ENCODE measurements at places on chromosomes 2 and 18.

DNA sequence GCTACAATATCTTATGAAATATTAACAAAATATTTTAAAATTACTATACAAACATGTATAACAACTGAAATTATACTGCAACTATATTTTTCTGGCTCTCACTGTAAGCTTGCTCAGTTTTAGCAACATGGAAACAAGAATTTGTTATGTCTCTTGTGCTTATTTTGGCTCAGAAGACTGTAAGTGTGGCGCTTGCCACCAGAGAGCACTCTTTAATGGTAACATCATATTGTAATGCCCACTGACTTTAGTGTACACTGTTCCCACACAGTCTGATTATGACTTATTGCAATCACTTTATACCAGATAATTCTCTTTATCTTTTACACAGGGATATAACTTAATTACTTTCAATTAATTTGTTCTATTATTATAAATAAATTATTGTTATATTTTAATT, 1500.6 kb upstream of the TMEFF2 start:
- DNase-seq = no peak

- no peak for DNase-seq
Observed at GRCh38 chr2:3334392-3335345, 42.9 kb downstream of the EIPR1 start.

DNA sequence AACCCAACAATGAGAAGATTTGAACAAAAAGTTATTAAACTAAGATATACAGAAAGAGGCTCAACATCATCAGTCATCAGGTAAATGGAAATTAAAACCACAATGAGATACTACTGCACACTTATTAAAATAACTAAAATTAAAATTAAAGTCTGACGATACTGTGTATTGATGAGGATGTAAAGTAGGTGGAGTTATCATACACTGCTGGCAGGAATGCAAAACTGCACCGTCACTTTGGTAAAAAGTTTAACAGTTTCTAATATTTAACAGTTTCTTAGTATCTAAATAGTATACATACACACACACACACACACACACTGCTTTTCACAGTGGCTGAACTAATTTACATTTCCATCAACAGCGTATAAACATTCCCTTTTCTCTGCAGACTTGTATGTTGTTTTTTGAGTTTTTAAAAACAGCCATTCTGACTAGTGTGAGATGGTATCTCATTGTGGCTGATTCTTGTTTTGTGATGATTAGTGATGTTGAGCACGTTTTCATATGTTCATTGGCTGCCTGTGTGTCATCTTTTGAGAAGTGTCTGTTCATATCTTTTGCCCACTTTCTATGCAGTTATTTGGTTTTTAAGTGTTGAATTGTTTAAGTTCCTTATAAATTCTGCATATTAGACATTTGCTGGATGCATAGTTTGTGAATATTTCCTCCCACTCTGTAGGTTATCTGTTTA, 726.9 kb upstream of the CHAC2 start:
- no peak for DNase-seq

DNA sequence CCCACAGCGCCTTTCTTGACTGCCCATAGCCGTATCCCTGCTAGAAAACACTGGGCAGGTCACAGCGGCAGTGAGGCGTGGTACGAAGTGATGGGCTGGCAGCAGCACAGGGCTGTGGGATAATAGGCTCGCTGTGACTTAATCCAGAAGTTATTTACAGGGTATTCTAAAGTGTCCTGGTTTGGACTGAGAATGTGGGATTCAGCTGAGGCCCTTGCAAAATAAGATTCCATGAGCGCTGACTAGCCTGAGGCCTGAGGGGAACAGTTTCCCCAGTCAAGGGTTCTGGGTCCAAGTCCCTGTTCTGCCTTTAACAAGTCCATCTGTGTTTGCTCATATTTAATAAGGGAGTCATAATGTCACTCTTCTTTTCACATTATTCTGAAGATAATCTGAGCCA, 34.6 kb downstream of the SETBP1 start:
- no peak for DNase-seq

DNA sequence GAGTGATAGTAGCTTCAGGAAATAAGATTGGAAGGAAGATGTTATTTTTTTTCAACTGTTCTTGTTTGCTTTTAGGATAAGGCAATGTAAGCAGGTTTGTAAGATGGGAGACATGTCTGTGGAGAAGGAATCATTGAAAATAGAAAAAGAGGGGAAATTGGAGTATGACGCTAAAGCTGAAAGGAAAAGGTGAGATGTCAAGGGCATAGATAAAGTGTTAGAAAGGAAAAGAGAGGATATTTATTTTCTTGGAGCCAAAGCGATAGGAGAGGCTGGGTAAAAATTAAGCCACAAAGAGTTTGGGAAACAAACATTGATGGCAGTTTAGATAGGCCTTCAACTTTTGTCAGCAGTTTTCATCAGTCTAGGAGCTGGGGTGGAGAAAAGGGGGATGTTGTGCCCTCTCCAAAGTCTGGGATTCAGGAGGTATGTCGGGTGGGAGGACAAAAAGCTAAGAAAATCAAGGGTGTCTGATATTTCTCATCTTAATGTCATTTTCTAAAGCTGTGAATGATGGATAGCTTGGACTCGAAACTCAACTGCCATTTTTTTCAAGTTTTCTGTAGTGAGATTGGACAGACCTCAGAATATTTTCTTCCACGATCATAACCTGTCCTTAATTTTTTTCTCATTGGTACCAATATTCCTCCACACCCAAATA, 63.3 kb downstream of the MAPRE2 start:
- no peak for DNase-seq

- no peak for DNase-seq
Observed at GRCh38 chr2:143124445-143124844, 4.8 kb upstream of the ARHGAP15 start.

GRCh38 chr2:221254299-221254698, 317.8 kb downstream of the EPHA4 start:
- no peak for DNase-seq

GRCh38 chr2:234427081-234428061, 69.5 kb downstream of the ARL4C start:
- no peak for DNase-seq

DNA sequence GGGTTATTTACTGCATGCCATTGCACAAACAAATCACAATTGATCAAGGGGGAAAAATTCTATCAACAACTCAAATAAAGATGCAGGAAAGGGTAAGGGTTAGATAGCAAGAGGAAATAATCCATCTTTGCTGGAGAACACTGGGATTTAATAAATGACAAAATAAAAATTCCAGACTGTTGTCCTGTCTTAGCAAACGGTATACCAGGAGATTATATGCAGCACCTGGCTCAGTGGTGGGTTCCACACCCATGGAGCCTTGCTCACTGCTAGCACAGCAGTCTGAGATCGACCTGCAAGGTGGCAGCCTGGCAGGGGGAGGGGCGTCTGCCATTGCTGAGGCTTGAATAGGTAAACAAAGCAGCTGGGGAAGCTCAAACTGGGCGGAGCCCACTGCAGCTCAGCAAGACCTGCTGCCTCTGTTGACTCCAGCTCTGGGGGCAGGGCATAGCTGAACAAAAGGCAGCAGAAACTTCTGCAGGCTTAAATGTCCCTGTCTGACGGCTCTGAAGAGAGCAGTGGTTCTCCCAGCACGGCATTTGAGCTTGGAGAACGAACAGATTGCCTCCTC, 296.5 kb upstream of the THSD7B start:
- DNase-seq = no peak

DNA sequence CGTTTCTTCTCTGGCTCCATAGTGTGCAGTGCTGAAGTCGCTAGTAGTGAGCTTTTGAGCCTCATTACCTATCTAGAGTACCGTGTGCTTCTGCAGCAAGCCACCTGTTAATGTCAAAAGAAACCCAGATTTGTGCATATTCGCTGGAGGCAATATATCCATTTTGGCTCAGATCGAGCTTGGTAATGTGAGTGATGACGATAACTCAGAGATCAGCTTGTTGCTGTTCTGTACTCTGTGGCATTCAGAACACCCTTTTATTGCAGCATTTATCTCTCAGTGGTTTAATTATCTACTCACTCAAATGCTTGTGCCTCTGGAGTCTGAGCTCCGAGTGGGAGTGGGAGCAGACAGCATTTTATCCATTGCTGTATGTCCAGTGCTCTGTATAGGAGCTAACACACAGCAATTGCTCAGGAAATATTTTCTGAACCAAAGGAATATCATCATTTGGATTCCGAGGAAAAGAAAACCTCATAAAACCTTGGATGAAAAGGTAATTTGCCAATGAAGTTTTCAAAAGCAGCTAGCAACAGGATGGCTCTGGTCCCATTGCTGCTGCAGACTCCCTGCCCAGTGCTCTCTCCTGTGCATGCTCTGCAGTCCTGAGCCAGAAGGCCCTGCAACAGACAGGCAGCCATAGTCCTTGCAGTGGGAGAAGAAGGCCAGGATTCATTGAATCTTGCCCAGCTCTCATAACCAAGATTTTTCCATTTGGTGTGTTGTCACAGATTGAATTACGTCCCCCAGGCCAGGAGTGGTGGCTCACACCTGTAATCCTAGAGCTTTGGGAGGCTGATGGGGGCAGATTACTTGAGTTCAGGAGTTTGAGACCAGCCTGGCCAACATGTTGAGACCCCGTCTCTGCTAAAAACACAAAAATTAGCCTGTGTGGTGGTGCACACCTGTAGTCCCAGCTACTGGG, 183.8 kb downstream of the MYCN start:
- no peak for DNase-seq

DNA sequence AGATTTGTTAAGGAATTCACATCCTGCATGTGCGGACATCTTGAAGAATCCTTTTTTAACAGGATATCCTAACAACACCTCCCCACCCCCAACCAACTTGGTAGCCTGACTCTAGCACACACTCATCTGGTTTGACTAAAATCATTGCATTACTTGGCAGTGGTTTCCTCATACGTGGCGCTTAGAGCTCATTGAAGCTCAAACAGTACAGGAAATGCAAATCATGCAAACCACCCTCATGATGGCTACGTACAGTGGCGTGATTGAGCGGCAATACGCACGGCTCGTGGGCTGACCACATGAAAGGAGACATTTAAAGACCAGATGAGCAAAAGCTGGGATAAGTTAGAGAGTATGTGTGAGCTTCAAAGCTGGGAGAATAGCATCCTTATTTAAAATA, 336.2 kb downstream of the ZEB2 start:
- DNase-seq = peak; percentile 45

- no peak for DNase-seq
Observed at GRCh38 chr2:26681656-26682055, 10.9 kb upstream of the KCNK3 start.

DNA sequence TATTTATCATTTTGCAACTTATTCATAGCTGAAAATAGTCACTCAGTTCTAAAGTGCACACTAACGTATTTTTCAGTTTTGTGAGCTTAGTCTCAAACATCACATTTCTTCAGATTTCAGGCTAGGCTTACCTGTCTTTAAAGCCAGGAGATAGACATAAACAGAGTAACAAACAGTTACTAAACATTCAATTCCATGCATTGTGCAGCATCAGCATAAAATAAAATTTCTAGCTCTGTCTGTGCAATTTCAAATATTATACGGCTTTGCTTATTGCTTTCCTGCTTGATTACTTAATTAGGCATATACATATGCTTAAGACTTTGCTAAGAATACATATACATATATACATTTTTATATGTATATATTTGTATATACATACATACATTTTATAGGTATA, 637.0 kb downstream of the NR4A2 start:
- no peak for DNase-seq

GRCh38 chr2:31335921-31336585, 78.5 kb downstream of the XDH start:
- DNase-seq = no peak

GRCh38 chr2:75525434-75526310, 35.1 kb downstream of the EVA1A start:
- no peak for DNase-seq

- DNase-seq = no peak
Observed at GRCh38 chr2:46666754-46667153, 187.4 kb downstream of the TMEM247 start.

DNA sequence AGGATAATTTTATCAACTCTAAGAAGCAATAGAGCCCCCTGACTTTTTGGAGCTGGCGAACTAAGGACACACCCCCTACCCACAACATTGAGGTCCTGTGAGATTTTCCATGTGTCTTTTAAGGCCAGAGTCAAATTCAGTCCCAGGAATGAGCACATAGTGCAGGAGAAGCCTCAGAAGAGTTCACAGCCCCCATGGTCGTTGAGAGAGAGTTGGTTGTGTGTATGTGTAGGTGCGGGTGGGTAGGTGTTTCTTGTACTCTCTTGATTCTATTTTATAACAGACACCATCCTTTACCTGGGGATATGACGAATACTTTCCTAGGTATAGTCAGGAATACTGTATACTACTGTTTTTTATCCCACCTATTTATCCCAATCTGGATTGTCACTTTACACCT, 8.6 kb downstream of the LRATD1 start:
- no peak for DNase-seq

DNA sequence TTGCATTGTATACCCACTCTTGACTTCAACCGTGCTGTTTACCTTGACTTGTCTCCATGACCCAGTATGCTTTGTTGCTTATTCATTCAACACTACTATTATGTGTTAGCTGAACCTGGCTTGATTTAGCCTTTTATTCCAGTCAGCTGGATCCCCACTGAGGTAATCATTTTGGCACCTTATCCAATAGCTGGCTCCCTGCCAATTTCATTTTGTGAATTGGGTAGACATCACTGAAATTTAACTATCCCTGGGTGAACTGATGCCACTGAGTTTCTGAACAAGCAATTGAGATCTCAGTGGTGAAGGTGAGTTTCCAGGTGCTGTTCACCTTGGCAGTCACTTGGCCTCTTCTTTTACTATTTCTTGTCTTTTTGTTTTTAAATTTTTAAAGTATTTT, 584.3 kb downstream of the ADCYAP1 start:
- DNase-seq = no peak

GRCh38 chr18:36745219-36745975, 83.4 kb downstream of the TPGS2 start:
- no peak for DNase-seq

DNA sequence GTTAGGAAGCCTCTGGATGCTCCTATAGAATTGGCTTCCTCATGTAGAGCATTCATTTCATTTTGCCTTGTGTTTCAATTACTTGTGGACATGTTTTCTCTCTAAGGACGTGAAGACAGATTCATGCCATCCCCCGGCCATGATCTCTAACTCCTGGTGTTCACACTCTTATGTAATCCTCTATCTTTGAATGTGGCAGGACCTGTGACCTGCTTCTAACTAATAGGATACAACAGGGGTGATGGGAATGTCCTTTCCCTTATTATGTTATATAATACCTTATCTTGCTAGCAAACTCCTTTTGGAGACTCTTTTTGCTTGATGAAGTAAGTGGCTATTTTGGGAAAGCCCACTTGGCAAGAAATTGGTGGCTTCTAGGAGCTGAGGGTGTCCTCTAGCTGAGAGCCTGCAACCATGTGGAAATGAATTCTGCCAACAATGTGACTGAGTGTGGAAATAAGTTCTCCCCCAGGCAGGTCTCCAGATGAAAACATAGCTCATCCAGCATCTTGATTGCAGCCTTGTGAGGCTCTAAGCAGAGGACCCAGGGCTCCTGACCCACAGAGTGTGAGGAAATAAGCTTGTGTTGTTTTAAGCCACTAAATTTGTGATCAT, 13.8 kb downstream of the DPYSL5 start:
- DNase-seq = no peak

GRCh38 chr2:185502351-185502750, 236.3 kb upstream of the FSIP2 start:
- DNase-seq = no peak

- DNase-seq = no peak
Observed at GRCh38 chr2:72131916-72132841, 15.5 kb downstream of the CYP26B1 start.

GRCh38 chr2:27583390-27583915, 611 bp downstream of the ZNF512 start:
- DNase-seq = no peak

GRCh38 chr2:4408321-4408720, 704.9 kb downstream of the DCDC2C start:
- DNase-seq = no peak

Measured in stimulated activated CD8-positive, alpha-beta memory T cell treated with anti-CD3 and anti-CD28 coated beads, Interleukin-7, amount 100 ng/mL, for 48 hours (primary cell).